Activated CD8-positive, alpha-beta memory T cell treated with anti-CD3 and anti-CD28 coated beads, Interleukin-2, amount 10 ng/mL, durations not matched to agents 7 days and 5 days (primary cell): ENCODE measurements at places on chromosomes 11 and 22. TPM values are rescaled to one million over a fixed set of nuclear protein-coding genes. Genes with fewer than 3 reads are reported as not detected.

DNA sequence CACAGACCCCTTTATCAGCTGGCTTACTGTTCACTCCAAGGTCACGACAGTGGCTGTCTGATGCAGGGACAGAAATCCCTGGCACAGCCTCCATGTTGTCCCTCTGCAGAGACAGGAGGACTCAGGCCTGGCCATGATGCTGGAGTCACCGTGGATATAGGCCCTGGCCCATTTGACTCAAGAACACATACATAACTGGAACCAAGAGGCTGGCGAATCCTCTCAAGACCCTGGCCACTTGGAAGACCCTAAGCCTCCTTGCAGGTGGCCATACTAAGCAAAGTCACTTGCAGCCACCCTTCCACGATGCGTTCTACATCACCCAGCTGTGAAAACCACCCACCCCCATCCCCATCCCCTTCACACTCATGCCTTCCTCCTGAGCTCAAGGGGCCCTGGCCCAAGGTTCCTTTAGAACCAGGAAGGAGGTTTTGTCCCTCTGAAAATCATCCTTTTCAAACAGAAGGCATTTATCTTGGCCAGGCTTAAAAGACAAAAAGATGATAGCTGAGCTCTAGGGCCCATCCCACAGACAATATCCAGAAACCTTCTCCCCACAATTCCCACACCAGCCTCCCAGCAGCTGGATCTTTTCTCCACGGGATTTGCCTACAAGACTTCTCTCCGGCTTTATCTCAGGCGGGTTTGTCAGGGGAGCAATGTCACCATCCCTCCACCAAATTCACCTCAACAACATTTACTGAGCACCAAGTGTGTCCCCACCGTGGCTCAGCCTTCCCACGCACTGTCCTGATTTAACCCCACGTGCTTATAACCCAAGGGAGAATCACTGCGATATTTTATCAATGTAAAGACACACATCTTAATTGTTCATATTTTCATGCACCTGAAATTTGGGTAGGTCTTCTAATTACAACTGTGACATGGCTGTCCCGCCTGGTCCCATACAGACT, 123.4 kb upstream of the SERPIND1 start:
- no peak overlapping the region for H3K4me3 ChIP-seq
- H3K27ac ChIP-seq: no peak overlapping the region
- no peaks in the 10 kb centered on the region for H3K4me1 ChIP-seq
- H3K27me3 ChIP-seq: no peaks in the 10 kb centered on the region
- no peaks in the 10 kb centered on the region for H3K36me3 ChIP-seq
- DNase-seq: no peak

- H3K36me3 ChIP-seq: no peaks in the 10 kb centered on the region
- no peak overlapping the region for H3K4me3 ChIP-seq
- no peaks in the 10 kb centered on the region for H3K27me3 ChIP-seq
These were observed 44.8 kb downstream of the CSNK2A3 start for GRCh38 chr11:11308249-11308648.

GRCh38 chr11:104956528-104956927, 11.8 kb downstream of the CASP4 start:
- no peak for DNase-seq
- H3K36me3 ChIP-seq: peaks cover 81% of the 10 kb centered on the region
- no peaks in the 10 kb centered on the region for H3K27me3 ChIP-seq
- no peak overlapping the region for H3K4me3 ChIP-seq
- peaks cover 22% of the 10 kb centered on the region for H3K4me1 ChIP-seq

GRCh38 chr22:43829904-43830851, 18.1 kb upstream of the EFCAB6 start:
- no peak overlapping the region for H3K4me3 ChIP-seq
- peaks cover under 1% of the 10 kb centered on the region for H3K27me3 ChIP-seq
- H3K36me3 ChIP-seq: no peaks in the 10 kb centered on the region
- H3K27ac ChIP-seq: no peak overlapping the region

DNA sequence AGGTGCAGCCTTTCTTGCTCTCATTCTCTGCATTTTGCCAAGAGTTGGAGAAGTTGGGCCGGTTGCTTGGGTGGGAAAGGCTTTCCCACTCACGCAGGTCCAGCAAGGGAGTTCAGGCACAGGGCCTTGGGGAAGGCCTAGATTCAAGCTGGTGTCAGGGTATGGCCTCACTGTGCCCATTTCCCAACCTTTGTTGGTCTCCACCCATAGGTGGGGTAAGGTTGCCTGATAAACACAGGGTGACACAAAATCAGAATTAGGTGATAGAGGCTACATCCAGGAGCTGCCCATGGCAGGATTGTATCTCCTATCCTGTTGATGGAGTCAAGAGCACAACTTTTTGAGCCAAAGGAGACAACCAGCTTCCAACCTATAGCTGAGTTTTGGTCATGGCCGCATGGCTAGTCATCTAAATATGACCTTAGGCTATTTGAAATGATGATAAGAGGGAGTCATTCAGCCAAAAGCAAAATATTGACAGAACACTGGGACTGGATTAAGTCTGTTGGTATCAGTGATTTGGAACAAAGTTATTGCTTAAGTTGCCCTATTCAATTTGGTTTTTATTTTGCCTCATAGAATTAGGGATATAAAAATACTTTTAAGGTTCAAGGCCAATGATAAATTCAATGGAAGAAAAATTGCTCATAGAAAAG, 20.9 kb downstream of the CAT start:
- H3K27ac ChIP-seq: no peak overlapping the region
- peaks cover 29% of the 10 kb centered on the region for H3K36me3 ChIP-seq
- H3K4me3 ChIP-seq: no peak overlapping the region
- no peaks in the 10 kb centered on the region for H3K27me3 ChIP-seq

DNA sequence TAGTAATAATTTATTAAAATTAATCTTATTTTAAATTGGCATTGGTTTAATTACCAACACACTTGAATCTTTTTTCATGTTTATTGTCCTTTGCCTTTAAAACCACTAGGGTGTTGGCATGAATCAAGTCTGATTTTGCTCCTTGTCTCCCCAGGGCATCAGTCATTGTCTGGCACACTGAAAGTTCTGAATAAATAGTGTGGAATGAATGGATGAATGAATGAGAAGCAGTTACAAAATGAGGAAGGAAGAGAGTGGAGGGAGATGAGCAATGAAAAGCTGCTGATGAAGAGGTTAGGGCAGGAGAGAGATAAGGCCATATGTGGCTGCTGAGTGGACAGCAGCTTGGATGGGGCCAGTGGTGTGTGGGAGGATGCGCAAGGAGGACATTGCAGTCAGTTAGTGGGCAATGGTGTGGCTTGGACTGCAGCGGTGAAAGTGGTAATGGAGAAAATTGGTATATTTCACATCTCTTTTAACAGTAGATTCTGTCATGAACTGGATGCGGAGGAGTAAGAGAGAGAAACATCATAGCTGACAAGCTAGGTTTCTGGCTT, 132.0 kb downstream of the SPON1 start:
- DNase-seq: no peak
- no peak overlapping the region for H3K4me3 ChIP-seq
- H3K27me3 ChIP-seq: no peaks in the 10 kb centered on the region
- no peaks in the 10 kb centered on the region for H3K36me3 ChIP-seq
- no peak overlapping the region for H3K27ac ChIP-seq
- H3K4me1 ChIP-seq: peaks cover 7% of the 10 kb centered on the region

- no peaks in the 10 kb centered on the region for H3K36me3 ChIP-seq
- DNase-seq: no peak
- H3K27ac ChIP-seq: no peak overlapping the region
- H3K27me3 ChIP-seq: peaks cover 54% of the 10 kb centered on the region
- peaks cover 11% of the 10 kb centered on the region for H3K4me1 ChIP-seq
These were observed 504 bp upstream of the ZNF215 start for GRCh38 chr11:6925636-6926207.

DNA sequence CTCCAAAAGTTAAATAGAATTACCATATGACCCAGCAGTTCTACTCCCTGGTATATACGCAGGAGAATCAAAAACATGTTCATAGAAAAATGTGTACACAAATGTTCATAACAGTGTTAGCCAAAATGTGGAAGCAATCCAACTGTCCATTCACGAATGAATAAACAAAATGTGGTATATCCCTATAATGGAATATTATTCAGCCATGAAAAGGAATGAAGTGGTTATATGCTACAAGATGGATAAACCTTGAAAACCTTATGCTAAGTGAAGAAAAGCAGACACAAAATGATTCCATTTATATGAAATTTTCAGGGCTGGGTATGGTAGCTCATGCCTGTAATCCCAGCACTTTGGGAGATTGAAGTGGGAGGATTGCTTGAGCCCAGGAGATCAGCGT, 16.1 kb downstream of the POLD4 start:
- DNase-seq: no peak
- no peaks in the 10 kb centered on the region for H3K4me1 ChIP-seq
- H3K27me3 ChIP-seq: no peaks in the 10 kb centered on the region
- no peak overlapping the region for H3K27ac ChIP-seq
- H3K36me3 ChIP-seq: no peaks in the 10 kb centered on the region

GRCh38 chr11:21810650-21811049, 382.2 kb upstream of the ANO5 start:
- no peaks in the 10 kb centered on the region for H3K4me1 ChIP-seq
- DNase-seq: no peak
- H3K36me3 ChIP-seq: no peaks in the 10 kb centered on the region

DNA sequence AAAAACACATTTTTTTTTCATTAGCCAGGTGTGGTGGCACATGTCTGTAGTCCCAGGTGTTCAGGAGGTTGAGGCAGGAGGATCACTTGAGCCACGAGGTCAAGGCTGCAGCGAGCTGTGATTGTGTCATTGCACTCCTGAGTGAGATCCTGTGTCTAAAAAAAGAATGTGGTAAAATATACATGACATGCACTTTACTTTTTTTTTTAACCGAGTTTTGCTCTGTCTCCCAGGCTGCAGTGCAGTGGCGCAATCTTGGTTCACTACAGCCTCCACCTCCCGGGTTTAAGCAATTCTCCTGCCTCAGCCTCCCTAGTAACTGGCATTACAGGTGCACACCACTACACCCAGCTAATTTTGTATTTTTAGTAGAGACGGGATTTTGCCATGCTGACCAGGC, 22.5 kb upstream of the CLDN5 start:
- H3K4me1 ChIP-seq: no peaks in the 10 kb centered on the region
- H3K27me3 ChIP-seq: peaks cover 11% of the 10 kb centered on the region
- H3K36me3 ChIP-seq: no peaks in the 10 kb centered on the region

DNA sequence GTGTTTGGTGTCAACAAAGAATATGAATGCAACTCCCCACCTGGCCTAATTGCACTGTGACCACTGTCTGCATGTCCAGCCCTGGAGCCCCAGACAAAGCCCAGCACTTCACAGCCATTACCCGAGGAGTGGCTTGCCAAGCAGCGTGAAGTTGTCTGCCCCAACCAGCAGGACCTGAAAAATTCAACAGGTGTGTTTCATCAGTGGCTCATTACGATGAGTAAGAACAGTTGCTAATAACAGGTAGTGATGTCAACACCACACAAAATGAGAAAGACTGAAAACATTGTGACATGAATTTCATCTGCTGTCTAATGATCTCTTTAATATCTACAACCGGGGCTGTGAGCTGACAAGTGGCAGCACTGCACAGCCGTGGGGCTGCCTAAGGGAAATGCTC, 10.3 kb downstream of the MRPL21 start:
- no peaks in the 10 kb centered on the region for H3K4me1 ChIP-seq
- no peak overlapping the region for H3K27ac ChIP-seq
- H3K27me3 ChIP-seq: no peaks in the 10 kb centered on the region
- DNase-seq: no peak
- H3K4me3 ChIP-seq: no peak overlapping the region

GRCh38 chr22:36288571-36289405, 35.9 kb downstream of the APOL1 start:
- no peak overlapping the region for H3K4me3 ChIP-seq
- peak overlapping the region; percentile 80 for H3K27ac ChIP-seq
- H3K27me3 ChIP-seq: no peaks in the 10 kb centered on the region

- no peak for DNase-seq
- H3K4me3 ChIP-seq: no peak overlapping the region
- no peaks in the 10 kb centered on the region for H3K4me1 ChIP-seq
- H3K27me3 ChIP-seq: peaks cover 4% of the 10 kb centered on the region
- H3K27ac ChIP-seq: no peak overlapping the region
These were observed 25.1 kb upstream of the LDLRAD3 start for GRCh38 chr11:35918716-35919115.

- H3K27ac ChIP-seq: no peak overlapping the region
- H3K36me3 ChIP-seq: peaks cover 42% of the 10 kb centered on the region
- no peak overlapping the region for H3K4me3 ChIP-seq
- H3K4me1 ChIP-seq: peaks cover 4% of the 10 kb centered on the region
- no peaks in the 10 kb centered on the region for H3K27me3 ChIP-seq
- no peak for DNase-seq
These were observed 88.9 kb upstream of the CLNS1A start for GRCh38 chr11:77726524-77726923.

GRCh38 chr11:6988506-6988905, 31.6 kb downstream of the ZNF214 start:
- H3K4me3 ChIP-seq: no peak overlapping the region
- H3K27ac ChIP-seq: no peak overlapping the region
- H3K27me3 ChIP-seq: peaks cover 6% of the 10 kb centered on the region
- no peak for DNase-seq
- no peaks in the 10 kb centered on the region for H3K4me1 ChIP-seq
- H3K36me3 ChIP-seq: no peaks in the 10 kb centered on the region

- no peaks in the 10 kb centered on the region for H3K27me3 ChIP-seq
- no peak overlapping the region for H3K27ac ChIP-seq
- no peaks in the 10 kb centered on the region for H3K36me3 ChIP-seq
- no peak for DNase-seq
- H3K4me3 ChIP-seq: no peak overlapping the region
- no peaks in the 10 kb centered on the region for H3K4me1 ChIP-seq
These were observed 4.5 kb downstream of the GSTT2 start for GRCh38 chr22:23984430-23984829.

DNA sequence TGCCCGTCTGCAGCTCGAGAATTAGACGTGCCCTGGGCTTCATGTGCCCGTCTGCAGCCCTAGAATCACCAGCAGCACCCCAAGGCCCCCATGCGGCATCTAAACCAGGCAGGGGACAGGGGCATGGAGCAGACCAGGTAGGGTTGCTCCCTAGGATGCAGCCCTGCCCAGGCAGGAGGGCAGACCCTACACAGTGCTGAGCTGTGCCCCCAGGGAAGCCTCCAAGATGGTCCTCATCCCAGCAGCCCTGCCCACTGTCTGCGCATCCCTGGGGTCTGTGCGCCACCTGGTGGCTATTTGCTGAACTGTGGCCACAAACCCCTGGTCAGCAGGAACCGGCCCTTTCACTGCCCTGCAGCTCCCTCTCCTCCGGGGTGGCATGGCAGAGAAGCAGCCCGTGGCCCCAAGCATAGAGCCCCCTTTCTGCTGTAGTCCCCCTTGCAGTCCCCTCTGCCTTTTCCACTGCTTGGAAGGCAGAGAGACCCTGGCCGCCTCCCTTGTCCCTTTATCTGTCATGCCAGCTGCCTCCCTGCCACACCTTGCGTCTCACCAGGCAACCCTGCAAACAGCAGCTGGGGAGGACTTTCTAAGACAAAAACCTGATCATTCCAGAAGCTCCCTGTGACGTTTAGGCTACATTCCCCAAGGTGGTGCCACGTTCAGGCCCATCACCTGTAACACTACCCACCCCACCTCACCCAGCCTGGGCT, 86.6 kb downstream of the KCNQ1 start:
- H3K4me3 ChIP-seq: no peak overlapping the region
- H3K4me1 ChIP-seq: peaks cover 20% of the 10 kb centered on the region
- no peaks in the 10 kb centered on the region for H3K36me3 ChIP-seq
- H3K27me3 ChIP-seq: peaks cover 2% of the 10 kb centered on the region
- H3K27ac ChIP-seq: no peak overlapping the region

Gene OR52A1
- total RNA-seq: not detected

Gene SLC22A8
- total RNA-seq: not detected

Gene C11orf52
- not detected for total RNA-seq

Gene SEPTIN3
- 1.2 TPM for total RNA-seq

Gene C11orf86
- total RNA-seq: not detected

Gene OR5I1
- total RNA-seq: not detected

Gene GPR137
- total RNA-seq: 32.9 TPM

Gene BAIAP2L2
- 0.37 TPM for total RNA-seq

Gene PDGFB
- total RNA-seq: not detected

Gene MS4A4E
- not detected for total RNA-seq

Gene HMGXB4
- total RNA-seq: 39.0 TPM

Gene BTG4
- total RNA-seq: not detected
